ENCODE measurements at places on chromosomes 4 and X.

GRCh38 chr4:36174570-36174969, 69.7 kb downstream of the ARAP2 start:
- no peak for DNase-seq

- DNase-seq: no peak
These were observed 308.7 kb downstream of the GBA3 start for GRCh38 chr4:23001478-23001877.

DNA sequence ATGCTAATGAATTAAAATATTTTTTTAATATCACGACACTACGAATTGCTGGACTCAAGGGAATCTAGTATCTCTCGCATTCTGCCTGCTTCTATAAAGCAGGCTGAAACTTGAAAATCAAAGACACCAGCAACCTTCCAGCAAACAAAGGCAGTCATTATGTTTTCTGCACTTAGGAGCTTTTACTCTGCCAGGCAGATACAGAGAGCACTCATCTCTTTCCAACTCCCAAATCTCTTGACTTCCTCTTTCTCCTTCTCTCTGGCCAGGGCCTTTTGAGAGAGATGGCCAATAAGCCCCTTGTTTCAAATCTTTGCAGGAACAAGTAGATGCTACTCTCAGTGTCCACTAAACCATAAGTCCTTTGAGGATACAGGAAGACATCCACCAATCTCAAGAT, 95.2 kb upstream of the KLF3 start:
- no peak for DNase-seq

DNA sequence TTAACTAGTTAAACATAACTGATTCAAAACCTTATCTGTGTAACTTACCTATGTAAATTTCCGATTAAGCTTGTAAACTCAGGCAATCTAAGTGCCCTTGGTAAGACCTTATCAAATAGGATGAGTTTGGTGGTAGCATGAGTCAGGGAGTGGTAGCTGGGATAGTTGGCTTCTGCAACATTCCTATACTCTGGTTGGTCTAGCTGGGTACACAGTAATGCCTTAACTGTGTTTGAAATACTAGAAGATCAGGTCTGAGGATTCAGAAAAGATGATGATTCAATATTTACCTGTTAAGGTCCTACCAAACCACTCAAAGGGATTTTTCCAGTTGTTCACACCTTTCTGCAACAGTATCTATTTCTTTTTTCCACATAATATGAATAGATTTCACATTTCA, 5.3 kb downstream of the YIPF7 start:
- no peak for DNase-seq

DNA sequence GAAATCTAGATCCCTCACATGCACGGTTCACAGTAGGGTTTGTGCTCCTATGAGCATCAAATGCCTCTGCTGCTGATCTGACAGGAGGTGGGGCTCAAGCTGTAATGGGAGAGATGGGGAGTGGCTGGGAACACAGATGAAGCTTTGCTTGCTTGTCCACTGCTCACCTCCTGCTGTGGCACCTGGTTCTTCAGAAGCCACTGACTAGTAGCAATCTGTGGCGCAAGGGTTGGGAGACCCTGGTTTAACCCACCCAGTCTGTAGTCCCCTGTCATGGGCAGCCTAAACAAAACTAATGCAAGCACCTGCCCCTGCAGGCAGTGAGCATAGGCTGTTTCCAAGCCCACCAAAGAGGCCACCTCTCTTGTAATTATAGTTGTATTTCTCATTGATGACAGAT, 116.6 kb downstream of the SHOX start:
- no peak for DNase-seq

DNA sequence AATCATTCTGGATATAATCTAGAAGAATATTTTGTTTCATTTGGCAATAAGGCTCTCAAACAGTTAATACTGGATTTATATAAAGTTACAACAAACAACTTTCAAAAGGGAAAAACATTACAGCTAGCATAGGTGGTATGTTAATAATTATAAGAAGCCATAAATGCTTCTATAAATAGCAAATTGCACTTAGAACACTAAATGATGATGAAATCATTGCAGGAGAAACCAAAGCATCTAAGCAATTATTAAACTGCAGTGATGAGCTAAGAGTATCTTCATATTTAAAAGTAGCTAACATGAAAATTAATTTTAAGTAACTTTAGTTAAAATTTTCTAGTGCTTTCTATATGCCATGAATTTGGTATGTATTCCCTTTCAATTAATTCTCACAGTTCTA, 189.5 kb downstream of the CENPC start:
- DNase-seq: no peak

DNA sequence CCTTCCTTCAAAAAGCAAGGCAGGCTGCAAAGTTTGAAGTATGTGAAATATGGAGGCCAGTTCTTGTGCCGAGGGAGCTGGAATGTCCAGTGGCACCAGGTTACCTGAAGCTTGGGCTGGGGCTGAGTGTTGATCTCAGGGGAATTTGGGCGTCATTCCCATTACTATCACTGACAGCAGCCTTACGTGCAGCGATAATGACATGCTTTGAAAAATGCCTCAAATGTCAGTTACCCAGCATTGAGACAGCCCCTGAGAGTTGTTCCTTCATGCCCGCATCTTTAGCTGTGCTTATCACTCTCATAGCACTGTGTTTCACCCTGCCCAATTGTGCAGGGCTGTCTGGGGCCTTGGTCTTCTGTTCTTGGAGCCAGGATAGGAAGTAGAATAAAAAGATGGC, 27.4 kb downstream of the SLC16A2 start:
- no peak for DNase-seq

- DNase-seq: no peak
These were observed 21.8 kb downstream of the RNF212 start for GRCh38 chr4:1091561-1091995.

DNA sequence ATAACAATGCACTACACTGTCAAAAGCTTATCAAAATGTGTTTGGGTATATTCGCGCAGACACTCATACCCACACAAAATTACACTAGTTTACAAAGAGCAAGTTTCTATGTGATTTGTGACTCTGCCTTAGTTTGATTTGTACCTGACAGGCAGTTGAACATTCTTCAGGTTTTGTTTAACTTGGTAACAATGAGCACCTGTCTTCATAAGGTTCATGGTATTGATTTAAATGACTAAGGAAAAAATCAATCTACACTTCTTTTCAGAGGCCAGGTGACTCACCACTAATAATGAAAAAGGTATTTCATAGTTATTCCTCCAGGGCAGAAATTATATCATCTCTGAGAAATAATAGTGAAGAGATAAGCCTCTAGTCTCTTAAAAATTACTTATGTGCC, 1114.6 kb upstream of the AGA start:
- peak; percentile 32 for DNase-seq

- no peak for DNase-seq
These were observed 299.9 kb downstream of the PRDM5 start for GRCh38 chr4:120622601-120623000.

DNA sequence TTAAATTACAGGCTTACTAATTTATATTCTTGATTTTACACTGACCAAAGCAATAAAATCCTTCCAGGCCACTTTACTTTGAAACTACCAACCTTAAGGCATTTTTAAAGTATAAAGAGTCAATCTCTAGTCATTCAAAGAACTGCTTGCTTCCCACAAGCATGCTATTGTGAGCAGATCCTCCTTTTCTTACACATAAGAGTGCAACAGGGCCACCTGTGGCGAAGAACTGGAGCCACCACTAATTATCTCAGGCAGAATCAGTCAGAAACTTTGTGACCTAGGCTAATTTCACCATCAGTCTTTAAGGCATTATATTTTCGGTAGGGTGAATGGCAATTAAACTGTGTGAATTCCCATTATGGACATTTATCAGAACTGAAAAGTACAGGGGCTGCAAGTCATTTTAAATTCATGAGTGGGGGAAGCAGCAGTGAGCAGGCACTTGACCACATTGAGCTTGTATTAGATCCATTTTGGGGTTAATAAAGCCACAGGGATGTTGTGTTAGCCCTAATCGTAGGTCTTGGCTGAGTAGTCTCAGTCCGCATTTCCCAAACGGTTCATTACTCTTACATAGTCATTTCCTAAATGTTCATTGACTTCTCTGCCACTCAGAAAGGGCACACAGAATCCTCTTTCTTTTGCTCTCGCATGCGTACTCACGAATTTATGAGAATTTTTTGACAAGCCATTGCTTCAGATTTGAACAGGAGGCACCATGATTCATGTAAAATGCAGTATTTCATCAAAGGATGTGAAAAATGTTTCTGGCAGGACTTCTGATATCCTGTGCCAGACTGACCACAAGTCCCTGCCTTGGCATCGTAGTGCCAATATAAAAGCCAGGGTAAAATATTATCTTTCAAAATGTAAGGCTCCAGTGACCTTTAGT, 39.8 kb downstream of the NPY2R start:
- no peak for DNase-seq

- DNase-seq: peak; percentile 61
These were observed 24.1 kb downstream of the CXCL8 start for GRCh38 chr4:73764513-73764912.

DNA sequence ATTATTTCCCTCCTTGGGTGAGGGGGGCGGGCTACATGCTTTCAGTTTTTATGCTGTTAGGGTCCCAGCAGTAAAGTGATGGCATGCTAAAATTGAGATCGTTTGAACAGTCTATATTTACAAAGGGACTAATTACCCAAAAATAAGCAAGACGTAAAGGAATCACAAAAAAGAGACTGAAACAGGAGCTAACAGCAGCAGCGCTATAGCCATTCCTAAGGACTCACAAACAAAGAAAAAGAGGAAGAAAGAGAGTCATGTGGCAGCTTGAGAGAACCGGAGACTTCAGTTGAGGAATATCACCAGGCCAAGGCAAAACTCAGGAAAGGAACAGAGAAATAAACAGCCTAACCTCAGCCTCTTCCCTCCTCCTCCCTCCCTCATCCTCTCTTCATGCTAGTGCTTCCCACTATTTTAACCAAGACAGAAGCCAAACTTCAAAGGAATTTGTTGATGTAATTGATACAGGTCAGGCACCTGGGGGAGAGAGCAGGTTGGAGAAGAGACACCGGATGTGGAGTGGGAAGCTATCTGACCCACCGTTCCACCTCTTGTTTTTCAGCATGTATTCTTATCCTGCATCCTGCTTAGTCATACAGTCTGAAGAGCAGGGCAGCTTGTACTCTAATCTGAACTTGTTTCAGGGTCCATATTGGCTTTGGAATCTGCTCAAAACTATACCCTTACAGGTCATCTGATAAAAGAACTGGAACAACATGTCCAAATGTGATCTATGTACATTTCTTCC, 383.7 kb downstream of the NAF1 start:
- peak; percentile 8 for DNase-seq

GRCh38 chr4:143336781-143337599, at the start of gene GAB1:
TSS of gene GAB1 (plus strand) at chr4:143336876. CDS start at chr4:143337189, 313 bp downstream.
- DNase-seq: peak; percentile 79

DNA sequence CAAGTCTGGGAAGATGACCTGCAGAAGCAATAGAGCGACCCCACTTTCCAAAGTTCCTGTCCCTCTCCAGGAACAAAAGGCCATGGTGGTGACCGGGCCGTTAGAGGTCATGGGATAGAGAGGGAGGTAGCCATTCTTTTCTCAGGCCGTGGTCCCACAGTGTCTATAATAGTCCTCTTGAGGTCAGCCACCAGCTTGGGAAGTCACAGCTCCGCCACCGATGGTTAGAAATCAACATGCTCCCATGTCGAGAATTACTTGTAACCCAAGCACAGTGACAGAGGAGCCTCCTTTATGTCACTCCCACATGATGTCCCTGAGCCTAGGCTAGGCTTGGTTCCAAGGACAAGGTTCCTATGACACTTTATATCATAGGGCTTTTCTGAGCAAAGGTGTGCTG, 48.3 kb upstream of the CBR4 start:
- no peak for DNase-seq

DNA sequence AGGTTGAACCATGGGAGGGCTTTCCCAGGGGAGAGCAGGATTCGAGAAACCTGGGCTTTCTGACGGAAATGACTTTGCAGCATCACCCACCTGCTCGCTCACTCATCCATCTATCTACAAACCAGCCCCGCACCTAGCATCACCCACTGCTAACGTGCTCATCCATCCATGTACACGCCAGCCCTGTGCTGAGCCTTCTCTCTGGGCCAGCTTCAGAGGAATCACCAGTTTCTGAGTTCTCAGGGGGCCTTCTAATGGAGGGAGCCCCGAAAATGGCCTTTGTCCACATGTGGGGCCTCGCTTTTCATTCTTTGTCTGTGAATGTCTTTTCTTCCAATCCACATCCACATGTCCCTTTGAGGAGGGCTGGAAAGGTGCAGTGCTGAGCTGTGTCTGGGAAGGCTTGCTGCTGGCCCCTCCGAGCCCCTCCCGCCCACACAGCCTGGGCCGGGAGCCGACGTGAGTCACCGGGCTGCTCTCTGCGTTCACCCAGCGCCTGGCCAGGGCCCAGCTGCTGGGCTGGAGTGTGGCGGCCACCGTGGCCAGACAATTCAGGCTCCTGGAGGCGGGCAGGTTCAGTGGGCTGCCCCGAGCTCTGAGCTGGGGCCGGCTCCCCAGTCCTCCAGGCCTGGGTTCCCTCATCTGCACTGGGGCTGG, 14.7 kb downstream of the SORCS2 start:
- DNase-seq: peak; percentile 87

- DNase-seq: no peak
These were observed 16.7 kb downstream of the GPRIN3 start for GRCh38 chr4:89290727-89291516.
